ENCODE measurements at places on chromosomes 3 and 15. TPM values are rescaled to one million over a fixed set of nuclear protein-coding genes. Genes with fewer than 3 reads are reported as not detected.

CERS3 gene
- total RNA-seq = 8.9 TPM

DAZL gene
- total RNA-seq = not detected

EAF2 gene
- 14.1 TPM for total RNA-seq

RNF7 gene
- 60.3 TPM for total RNA-seq

ZNF80 gene
- total RNA-seq = not detected

CASR gene
- total RNA-seq = not detected

CXCR6 gene
- 0.41 TPM for total RNA-seq

GADL1 gene
- total RNA-seq = 33.1 TPM

GABRB3 gene
- total RNA-seq = 4.8 TPM

ACP3 gene
- 8.3 TPM for total RNA-seq

PLSCR2 gene
- not detected for total RNA-seq

CELF6 gene
- 1.3 TPM for total RNA-seq
